ENCODE measurements at places on chromosomes 11 and 22. TPM values are rescaled to one million over a fixed set of nuclear protein-coding genes. Genes with fewer than 3 reads are reported as not detected.

- peak overlapping the region; percentile 66 for H3K27ac ChIP-seq
- H3K4me3 ChIP-seq: no peak overlapping the region
- H3K36me3 ChIP-seq: peaks cover 94% of the 10 kb centered on the region
- peak; percentile 45 for DNase-seq
- H3K27me3 ChIP-seq: no peaks in the 10 kb centered on the region
- peaks cover 10% of the 10 kb centered on the region for H3K4me1 ChIP-seq
Observed at GRCh38 chr11:8699903-8700302, 17.3 kb downstream of the RPL27A start.

Gene RAPSN
- total RNA-seq: 3.6 TPM

Gene MOB2
- total RNA-seq: 46.9 TPM

- H3K36me3 ChIP-seq: no peaks in the 10 kb centered on the region
- no peak overlapping the region for H3K4me3 ChIP-seq
- no peaks in the 10 kb centered on the region for H3K4me1 ChIP-seq
Observed at GRCh38 chr11:113690619-113691569, 15.2 kb downstream of the TMPRSS5 start.

Gene CBLIF
- total RNA-seq: not detected

GRCh38 chr11:123187665-123188507 lies 7.2 kb downstream of the CLMP start:
- peaks cover 93% of the 10 kb centered on the region for H3K27me3 ChIP-seq
- no peaks in the 10 kb centered on the region for H3K4me1 ChIP-seq
- no peak for DNase-seq
- H3K4me3 ChIP-seq: no peak overlapping the region
- no peak overlapping the region for H3K27ac ChIP-seq

Gene CD248
- 6.8 TPM for total RNA-seq

GRCh38 chr22:37751449-37752188 lies 54.8 kb downstream of the TRIOBP start:
- DNase-seq: no peak
- H3K4me3 ChIP-seq: no peak overlapping the region
- H3K27ac ChIP-seq: peak overlapping the region; percentile 99
- peaks cover 15% of the 10 kb centered on the region for H3K36me3 ChIP-seq
- peaks cover 81% of the 10 kb centered on the region for H3K4me1 ChIP-seq

GRCh38 chr11:102530558-102530957 lies at the start of gene MMP7:
Gene MMP7 (minus strand): TSS chr11:102530747. CDS start chr11:102530700, 47 bp downstream.
- H3K4me1 ChIP-seq: no peaks in the 10 kb centered on the region
- no peaks in the 10 kb centered on the region for H3K36me3 ChIP-seq
- H3K27ac ChIP-seq: no peak within 1 kb of the TSS
- no peak for DNase-seq
- no peaks in the 10 kb centered on the region for H3K27me3 ChIP-seq
- H3K4me3 ChIP-seq: no peak within 1 kb of the TSS

DNA sequence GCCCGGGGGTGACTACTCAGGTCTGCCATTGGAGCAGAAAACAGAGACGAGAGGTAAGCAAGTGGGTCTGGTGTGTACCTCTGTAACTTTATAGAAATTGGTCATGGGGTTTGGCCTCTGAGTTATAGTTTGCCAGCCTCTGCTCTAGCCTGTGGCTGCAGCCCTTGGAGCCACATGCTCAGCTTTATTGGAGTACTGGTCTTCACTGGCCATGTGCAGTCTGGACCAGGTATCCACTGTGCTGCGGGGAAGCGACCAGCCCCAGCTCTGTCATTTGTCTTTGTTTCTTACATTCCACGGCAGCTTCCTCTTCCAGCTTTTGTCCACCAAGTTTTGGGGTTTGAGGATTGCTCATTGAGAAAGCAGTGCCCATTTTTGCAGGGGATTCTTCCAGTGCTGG lies 453.4 kb downstream of the TBC1D22A start:
- DNase-seq: no peak
- H3K4me1 ChIP-seq: no peaks in the 10 kb centered on the region
- H3K27ac ChIP-seq: no peak overlapping the region
- no peak overlapping the region for H3K4me3 ChIP-seq
- H3K27me3 ChIP-seq: no peaks in the 10 kb centered on the region
- no peaks in the 10 kb centered on the region for H3K36me3 ChIP-seq

Gene YAP1
- 67.3 TPM for total RNA-seq

GRCh38 chr11:83285151-83285770 lies 906 bp downstream of the CCDC90B start:
- peak overlapping the region; percentile 72 for H3K4me3 ChIP-seq
- H3K36me3 ChIP-seq: no peaks in the 10 kb centered on the region
- peak overlapping the region; percentile 94 for H3K27ac ChIP-seq

Gene ABTB2
- 17.4 TPM for total RNA-seq

GRCh38 chr11:127345819-127346459 lies 345.4 kb upstream of the KIRREL3 start:
- no peak overlapping the region for H3K4me3 ChIP-seq
- no peaks in the 10 kb centered on the region for H3K36me3 ChIP-seq
- no peaks in the 10 kb centered on the region for H3K4me1 ChIP-seq
- no peak for DNase-seq
- H3K27ac ChIP-seq: no peak overlapping the region

GRCh38 chr22:46293577-46294260 lies 3.0 kb upstream of the GTSE1 start:
- H3K36me3 ChIP-seq: peaks cover 37% of the 10 kb centered on the region
- H3K4me3 ChIP-seq: no peak overlapping the region
- no peaks in the 10 kb centered on the region for H3K27me3 ChIP-seq
- H3K27ac ChIP-seq: no peak overlapping the region
- H3K4me1 ChIP-seq: peaks cover 11% of the 10 kb centered on the region

Gene C1QTNF4
- total RNA-seq: 0.67 TPM

DNA sequence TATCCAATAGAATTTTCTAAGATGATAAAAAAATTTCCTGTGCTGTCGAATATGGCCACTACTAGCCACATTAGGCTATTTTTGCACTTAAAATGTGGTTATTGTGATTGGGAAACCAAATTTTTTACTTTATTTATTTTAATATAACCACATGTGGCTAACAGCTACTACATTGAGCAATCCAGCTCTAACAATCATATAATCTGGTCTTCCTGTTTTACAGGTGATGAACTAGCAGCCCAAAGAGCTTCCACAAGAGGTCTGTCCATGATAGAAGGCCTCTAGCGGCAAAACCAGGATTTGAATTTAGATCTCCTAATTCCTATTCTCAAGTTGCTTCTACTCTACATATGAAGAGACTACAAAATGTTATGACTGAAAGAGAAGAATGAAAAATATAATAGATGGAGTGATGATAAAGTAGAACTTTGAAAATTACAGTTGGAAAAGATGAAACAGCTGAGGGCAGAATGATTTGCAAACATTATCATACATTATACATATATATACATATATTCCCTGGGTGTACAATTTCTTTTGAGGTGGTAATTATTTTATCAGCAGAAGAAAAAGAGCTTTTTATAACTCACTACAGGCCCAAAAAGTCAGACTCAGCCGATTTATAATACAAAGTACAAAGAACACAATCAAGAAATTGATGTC lies 363.5 kb upstream of the PITPNB start:
- no peak for DNase-seq
- no peak overlapping the region for H3K27ac ChIP-seq
- H3K36me3 ChIP-seq: no peaks in the 10 kb centered on the region
- no peak overlapping the region for H3K4me3 ChIP-seq
- H3K27me3 ChIP-seq: no peaks in the 10 kb centered on the region
- H3K4me1 ChIP-seq: peaks cover 16% of the 10 kb centered on the region

Gene TKFC
- total RNA-seq: 24.9 TPM

DNA sequence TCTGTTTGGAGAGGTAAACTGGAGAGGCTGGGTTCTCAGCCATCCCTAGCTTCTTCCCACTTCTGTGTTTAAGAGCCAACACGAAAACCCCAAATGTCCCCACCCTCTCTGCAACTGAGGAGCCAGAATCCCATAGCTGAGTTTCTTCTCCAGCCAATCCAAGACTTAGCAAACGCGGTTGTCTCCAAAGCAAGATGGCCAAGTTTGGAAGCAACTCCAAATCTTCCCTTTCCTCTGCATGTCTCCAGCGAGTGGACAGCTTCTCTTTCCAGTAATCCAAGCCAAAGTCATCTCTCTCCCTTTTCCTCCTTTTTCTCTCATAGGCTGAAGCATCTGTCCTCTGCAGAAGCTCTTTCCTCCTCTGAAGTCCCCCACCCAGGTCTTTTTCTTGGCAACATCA lies 539.2 kb downstream of the MIAT start:
- H3K27ac ChIP-seq: no peak overlapping the region
- no peaks in the 10 kb centered on the region for H3K27me3 ChIP-seq
- no peak overlapping the region for H3K4me3 ChIP-seq
- no peak for DNase-seq
- H3K36me3 ChIP-seq: no peaks in the 10 kb centered on the region

GRCh38 chr11:12842933-12843636 lies 166.0 kb upstream of the RASSF10 start:
- H3K4me3 ChIP-seq: no peak overlapping the region
- DNase-seq: no peak
- no peak overlapping the region for H3K27ac ChIP-seq
- no peaks in the 10 kb centered on the region for H3K27me3 ChIP-seq
- H3K4me1 ChIP-seq: peaks cover 39% of the 10 kb centered on the region

DNA sequence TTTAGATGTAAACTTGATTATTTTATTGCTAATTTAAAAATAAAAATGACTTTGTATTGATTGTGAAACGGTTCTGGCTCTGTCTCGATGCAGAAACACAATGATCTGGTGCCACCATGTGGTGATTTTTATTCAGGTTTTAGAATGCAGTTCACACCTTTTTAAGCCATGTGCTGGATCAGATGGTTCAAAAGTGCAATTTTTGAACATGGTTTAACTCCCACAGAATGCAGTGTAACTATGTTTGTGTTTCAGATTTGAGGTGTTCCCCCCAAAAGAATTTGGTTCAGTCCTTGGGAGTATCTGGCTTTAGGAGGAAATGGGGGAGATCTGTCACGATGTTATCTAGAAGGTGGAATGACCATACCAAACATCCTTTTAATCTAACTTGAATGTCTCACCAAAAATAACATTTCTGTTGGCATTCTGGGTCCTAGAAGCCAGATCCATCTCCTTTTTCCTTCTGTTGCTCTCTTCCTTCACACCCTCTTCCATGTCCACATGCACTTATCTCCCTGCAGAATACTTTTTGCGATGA lies 7.9 kb downstream of the MRPL16 start:
- peaks cover 13% of the 10 kb centered on the region for H3K4me1 ChIP-seq
- H3K4me3 ChIP-seq: no peak overlapping the region
- DNase-seq: peak; percentile 62
- no peaks in the 10 kb centered on the region for H3K27me3 ChIP-seq
- peaks cover 88% of the 10 kb centered on the region for H3K36me3 ChIP-seq

DNA sequence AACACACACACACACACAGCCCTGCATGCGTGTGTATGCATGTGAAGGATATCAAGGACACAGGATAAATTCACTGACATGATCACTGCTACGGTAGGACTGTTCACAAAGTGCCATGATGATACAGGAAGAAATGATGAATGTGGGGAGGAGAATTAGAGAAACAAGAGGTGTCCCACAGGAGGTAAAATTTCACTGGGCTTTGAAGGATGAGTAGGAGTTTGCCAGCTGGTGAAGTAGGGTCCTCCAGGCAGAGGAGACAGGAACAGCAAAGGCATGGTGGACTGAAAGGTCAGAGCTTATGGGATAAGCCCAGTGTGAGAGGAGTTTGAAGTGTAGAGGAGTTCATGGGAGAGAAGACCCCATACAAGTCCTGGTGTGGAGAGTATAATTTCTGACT lies 18.6 kb downstream of the NECTIN1 start:
- H3K4me1 ChIP-seq: no peaks in the 10 kb centered on the region
- H3K36me3 ChIP-seq: no peaks in the 10 kb centered on the region
- no peaks in the 10 kb centered on the region for H3K27me3 ChIP-seq
- no peak overlapping the region for H3K4me3 ChIP-seq
- no peak for DNase-seq

GRCh38 chr11:69947793-69948255 lies 128.6 kb upstream of the FGF3 start:
- H3K27ac ChIP-seq: no peak overlapping the region
- H3K36me3 ChIP-seq: no peaks in the 10 kb centered on the region
- peaks cover 19% of the 10 kb centered on the region for H3K4me1 ChIP-seq
- no peak overlapping the region for H3K4me3 ChIP-seq

GRCh38 chr11:87092159-87092558 lies 54.4 kb downstream of the TMEM135 start:
- peaks cover 20% of the 10 kb centered on the region for H3K36me3 ChIP-seq
- H3K4me1 ChIP-seq: no peaks in the 10 kb centered on the region
- H3K27ac ChIP-seq: no peak overlapping the region
- no peak overlapping the region for H3K4me3 ChIP-seq
- no peaks in the 10 kb centered on the region for H3K27me3 ChIP-seq

- H3K4me3 ChIP-seq: peak within 1 kb of the TSS; percentile 69
- no peaks in the 10 kb centered on the region for H3K27me3 ChIP-seq
- peak; percentile 98 for DNase-seq
Observed at GRCh38 chr11:119057000-119057769, at the start of gene HYOU1. Gene HYOU1 (minus strand): TSS chr11:119057205. CDS start chr11:119056160, 1,045 bp downstream.

GRCh38 chr22:49956914-49957825 lies 3.4 kb upstream of the PIM3 start:
- H3K36me3 ChIP-seq: peaks cover 7% of the 10 kb centered on the region
- peaks cover 33% of the 10 kb centered on the region for H3K4me1 ChIP-seq
- H3K27me3 ChIP-seq: no peaks in the 10 kb centered on the region
- no peak overlapping the region for H3K4me3 ChIP-seq
- DNase-seq: no peak

DNA sequence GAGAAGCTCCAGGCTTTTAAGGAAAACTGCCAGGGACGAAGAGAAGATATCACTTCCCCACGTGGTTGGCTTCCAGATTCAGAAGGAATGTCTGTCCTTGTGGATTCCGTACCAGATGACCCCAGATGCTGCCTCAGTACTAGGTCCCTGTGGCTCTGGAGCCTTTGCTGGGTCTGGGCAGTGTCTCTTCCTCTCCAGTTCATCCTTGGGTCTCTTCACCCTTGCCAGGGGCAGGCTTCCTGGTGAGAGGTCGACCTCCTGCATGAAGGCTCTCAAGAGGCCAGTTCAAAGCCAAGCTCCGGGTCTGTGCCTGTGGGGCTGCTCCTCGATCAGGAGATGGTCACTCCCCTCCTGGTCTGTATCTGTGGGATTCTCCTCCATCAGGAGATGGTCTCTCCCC lies 74.7 kb upstream of the B3GAT1 start:
- no peaks in the 10 kb centered on the region for H3K4me1 ChIP-seq
- DNase-seq: no peak
- H3K4me3 ChIP-seq: no peak overlapping the region
- H3K36me3 ChIP-seq: no peaks in the 10 kb centered on the region
- peaks cover 9% of the 10 kb centered on the region for H3K27me3 ChIP-seq

DNA sequence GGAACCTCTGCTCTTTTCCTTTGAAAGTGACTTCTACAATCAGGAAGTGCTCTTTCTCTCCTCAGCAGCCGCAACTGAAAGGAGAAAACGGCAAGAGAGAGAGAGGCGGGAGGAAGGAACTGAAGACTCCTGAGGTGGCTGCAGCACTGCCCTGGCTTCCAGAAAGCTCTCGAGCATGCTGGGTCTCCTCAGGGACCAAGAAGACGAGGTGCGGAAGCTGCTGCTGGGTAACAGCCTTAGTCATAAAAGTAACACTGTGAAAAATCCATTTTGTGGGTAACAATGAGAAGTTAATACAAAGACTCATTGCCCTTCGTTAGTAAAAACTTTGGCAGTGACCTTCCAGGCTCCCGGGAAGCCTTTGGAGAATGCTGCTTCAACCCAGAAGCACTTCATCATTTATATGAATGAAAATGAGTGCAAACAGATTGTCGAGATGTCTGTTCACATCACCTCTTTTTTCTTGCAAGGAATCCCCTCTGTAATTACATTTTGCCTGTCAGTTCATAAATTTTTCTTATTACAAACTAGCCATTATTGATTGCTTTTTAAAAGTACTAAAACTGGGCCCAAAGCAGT lies 473.4 kb downstream of the SOX6 start:
- H3K4me3 ChIP-seq: no peak overlapping the region
- no peaks in the 10 kb centered on the region for H3K36me3 ChIP-seq
- H3K4me1 ChIP-seq: peaks cover 17% of the 10 kb centered on the region
- no peak for DNase-seq

Data from heart right ventricle (tissue), 16 donors.